ENCODE measurements at places on chromosomes 12 and 14.

GRCh38 chr14:59207506-59207933 lies 19.1 kb downstream of the DAAM1 start:
- DNase-seq = no peak

DNA sequence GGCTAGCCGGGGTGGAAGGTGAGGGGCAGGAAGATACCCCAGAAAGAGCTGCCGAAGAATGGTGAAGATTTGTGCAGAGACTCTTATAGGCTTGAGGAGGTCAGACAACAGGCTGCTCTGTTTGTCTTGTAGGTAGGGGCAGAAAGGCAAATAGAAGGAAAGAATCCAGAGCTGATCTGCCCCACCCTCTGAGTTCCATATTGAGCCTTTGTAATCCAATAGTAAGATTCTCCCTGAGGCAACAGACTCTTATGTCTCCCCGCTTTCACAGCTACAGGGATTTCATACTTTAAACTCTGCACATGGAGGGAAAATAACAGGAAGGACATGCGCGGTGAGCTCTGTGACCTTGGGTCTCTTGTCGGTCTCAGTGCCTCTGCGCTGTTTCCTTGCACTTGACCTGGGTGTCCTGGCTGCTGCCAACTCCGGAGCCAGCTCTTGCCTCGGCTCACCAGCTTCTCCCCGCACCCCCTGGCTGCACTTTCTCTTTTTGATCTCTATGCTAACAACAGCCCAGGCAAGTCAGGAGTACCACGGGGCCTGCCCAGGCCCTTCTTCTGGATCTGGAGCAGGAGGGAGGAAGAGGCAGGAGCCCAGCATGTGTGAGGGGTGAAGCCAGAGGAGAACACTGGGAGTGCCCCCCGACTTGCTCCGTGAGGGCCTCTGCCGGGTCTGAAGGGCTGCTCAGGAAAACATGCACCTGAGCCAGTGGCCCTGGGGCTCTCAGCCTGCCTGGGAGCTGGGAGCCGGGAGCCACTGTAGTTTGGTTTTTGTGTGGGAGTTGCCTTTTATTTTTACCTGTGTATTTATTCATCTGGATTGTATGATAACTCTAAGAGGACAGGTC lies 75.8 kb downstream of the PPP1R36 start:
- no peak for DNase-seq

GRCh38 chr12:66050610-66051009 lies 79.9 kb downstream of the LLPH start:
- no peak for DNase-seq

DNA sequence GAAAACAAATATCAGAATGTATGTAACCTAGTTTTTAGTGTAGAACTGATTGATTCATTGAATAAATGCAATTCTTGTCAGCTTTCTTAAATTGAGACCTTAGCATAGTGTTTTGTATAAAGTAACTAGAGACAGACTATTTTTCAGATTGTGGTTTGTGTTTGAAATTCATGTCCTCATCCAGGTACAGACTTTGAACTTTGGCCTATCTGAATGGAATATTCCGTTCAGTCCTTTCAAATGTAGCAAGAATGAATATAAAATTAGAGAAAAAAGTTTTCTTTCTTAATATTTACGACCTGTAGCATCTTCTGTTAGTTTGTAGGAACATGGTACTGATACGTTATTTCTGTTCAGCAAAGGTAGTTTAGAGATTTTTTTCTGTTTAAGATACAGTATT lies 378.4 kb upstream of the RGS6 start:
- DNase-seq = no peak

GRCh38 chr14:101090976-101091375 lies 187.5 kb upstream of the RTL1 start:
- DNase-seq = no peak

Measured in activated T-helper 1 cell treated with anti-CD3 and anti-CD28 coated beads, Interleukin-2, amount 50 U/mL, for 16 hours (primary cell).